ENCODE measurements at places on chromosomes 12 and 14. TPM values are rescaled to one million over a fixed set of nuclear protein-coding genes. Genes with fewer than 3 reads are reported as not detected.

GRCh38 chr12:31962076-31962475, 2.9 kb downstream of the RESF1 start:
- DNase-seq: no peak

Gene PDZRN4
- total RNA-seq: not detected

DNA sequence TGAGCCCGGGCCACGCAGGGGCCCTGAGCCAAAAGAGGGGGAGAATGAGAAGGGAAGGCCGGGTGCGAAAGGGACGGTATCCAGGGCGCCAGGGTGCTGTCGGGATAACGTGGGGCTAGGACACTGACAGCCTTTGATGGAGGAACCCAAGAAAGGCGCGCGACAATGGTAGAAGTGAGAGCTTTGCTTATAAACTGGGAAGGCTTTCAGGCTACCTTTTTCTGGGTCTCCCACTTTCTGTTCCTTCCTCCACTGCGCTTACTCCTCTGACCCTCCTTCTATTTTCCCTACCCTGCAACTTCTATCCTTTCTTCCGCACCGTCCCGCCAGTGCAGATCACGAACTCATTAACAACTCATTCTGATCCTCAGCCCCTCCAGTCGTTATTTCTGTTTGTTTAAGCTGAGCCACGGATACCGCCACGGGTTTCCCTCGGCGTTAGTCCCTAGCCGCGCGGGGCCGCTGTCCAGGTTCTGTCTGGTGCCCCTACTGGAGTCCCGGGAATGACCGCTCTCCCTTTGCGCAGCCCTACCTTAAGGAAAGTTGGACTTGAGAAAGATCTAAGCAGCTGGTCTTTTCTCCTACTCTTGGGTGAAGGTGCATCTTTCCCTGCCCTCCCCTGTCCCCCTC, 3.0 kb downstream of the SSTR1 start:
- no peak for DNase-seq

- DNase-seq: no peak
These were observed 47.2 kb upstream of the GARIN6 start for GRCh38 chr12:99600388-99600787.

- DNase-seq: no peak
These were observed 30.4 kb upstream of the P2RX7 start for GRCh38 chr12:121102307-121102706.

Gene LRP1-AS
- not detected for total RNA-seq
